Liver (tissue), 10 donors: ENCODE measurements at places on chromosomes 5 and 9. TPM values are rescaled to one million over a fixed set of nuclear protein-coding genes. Genes with fewer than 3 reads are reported as not detected.

DNA sequence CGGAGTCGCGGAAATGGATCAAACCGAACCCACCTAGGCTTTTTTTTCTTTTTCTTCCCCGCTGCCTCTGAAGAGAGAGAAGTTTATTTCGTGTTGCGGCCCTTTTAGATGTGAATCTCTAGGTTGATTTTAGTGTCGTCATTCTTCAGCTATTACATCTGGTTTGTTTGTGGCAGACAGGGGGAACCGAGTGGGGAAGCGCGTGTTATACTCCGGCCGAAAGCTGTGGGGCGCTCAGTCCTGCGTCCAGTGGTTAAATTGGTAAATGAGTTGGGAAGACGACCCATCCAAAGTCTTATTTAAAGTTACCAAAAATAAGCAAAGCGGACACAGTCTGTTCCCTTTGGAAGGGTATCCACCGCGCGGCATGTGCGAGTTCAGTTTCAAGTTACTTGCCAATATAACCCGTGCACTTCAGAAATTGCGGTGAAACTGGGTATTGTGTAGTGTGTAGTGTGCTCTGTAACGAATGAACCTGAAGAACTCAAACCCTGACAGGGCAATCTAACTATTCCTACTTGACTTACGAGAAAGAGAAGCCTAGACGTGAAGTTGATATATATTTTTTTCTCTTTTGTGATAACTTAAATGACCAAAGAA, 1.3 kb downstream of the MAN2A1 start:
- H3K27ac ChIP-seq: peak overlapping the region; percentile 98
- no peaks in the 10 kb centered on the region for H3K27me3 ChIP-seq
- DNase-seq: peak; percentile 77
- peaks cover 48% of the 10 kb centered on the region for H3K4me1 ChIP-seq

GRCh38 chr5:16931334-16932110, 4.6 kb downstream of the MYO10 start:
- DNase-seq: no peak
- peaks cover 14% of the 10 kb centered on the region for H3K4me1 ChIP-seq
- no peaks in the 10 kb centered on the region for H3K36me3 ChIP-seq
- peaks cover 7% of the 10 kb centered on the region for H3K27me3 ChIP-seq

- peaks cover 2% of the 10 kb centered on the region for H3K4me1 ChIP-seq
- DNase-seq: no peak
- no peaks in the 10 kb centered on the region for H3K27me3 ChIP-seq
- H3K4me3 ChIP-seq: no peak overlapping the region
- H3K36me3 ChIP-seq: no peaks in the 10 kb centered on the region
Observed at GRCh38 chr9:121486043-121486442, 13.6 kb downstream of the GGTA1 start.

PCDHA6 gene
- polyA plus RNA-seq: not detected

DNA sequence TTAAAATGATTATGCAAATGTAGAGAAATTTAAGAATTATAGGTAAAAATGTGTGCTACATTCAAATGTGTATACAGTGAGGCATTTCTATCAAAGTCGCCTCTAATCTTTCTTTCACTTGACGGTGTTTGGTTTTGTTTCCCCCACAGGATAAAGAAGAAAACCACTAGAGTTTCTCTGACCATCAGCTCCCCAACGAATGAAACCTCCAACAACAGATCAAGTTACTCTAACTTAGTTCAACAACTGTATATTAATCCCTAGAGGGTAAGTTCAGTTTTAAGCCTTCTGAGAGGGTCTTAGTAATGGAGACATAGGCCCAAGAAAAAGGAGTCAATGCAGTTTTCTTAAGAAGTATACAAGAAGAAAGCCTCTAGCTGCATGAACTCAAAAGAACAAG, 11.5 kb upstream of the MYOT start:
- DNase-seq: no peak
- H3K4me3 ChIP-seq: no peak overlapping the region
- no peak overlapping the region for H3K27ac ChIP-seq
- no peaks in the 10 kb centered on the region for H3K27me3 ChIP-seq

DNA sequence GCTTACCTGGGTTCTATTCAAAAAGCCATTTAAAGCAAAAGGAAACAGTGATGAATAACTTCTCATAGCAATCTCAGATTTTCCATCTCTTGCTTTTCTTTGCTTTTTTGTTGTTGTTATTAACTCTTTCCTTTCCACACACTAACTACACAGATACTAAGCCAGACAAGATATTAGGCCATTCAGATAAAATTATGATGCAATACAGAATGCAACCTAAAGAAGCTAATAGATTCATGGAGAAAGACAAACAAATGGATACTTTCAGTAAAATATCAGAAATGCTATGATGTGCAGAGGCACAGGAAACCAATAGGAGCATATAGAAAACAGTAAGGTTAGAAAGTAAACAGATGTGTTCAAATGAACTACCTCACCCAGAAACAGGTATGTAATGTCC, 597.0 kb upstream of the ITGA1 start:
- DNase-seq: no peak
- H3K36me3 ChIP-seq: no peaks in the 10 kb centered on the region
- H3K27ac ChIP-seq: no peak overlapping the region
- H3K27me3 ChIP-seq: no peaks in the 10 kb centered on the region
- H3K4me3 ChIP-seq: no peak overlapping the region

DNA sequence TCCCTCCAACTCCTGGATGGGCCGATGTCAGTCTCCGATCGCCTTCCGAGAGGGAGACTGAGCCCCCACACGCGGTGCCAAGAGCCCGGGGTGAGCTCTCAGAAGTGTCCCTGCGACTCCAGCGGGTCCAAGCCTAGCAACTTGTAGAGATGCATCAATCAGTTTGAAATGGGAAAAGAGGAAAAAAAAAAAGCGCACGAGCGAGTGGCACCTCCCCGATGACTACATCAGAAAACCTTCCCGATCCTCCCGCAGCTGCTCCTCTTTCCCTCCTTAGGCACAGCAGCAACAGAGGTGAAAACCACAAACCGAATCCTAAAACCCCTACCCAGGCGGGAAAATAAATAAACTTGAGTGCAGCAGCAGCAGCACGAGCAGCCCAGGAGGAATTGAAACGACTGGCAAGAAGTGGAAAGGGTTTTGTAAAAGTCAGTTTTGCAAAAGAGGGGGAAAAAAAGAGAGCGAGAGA, 1.0 kb upstream of the EFNA5 start:
- no peak overlapping the region for H3K27ac ChIP-seq
- DNase-seq: no peak
- no peaks in the 10 kb centered on the region for H3K36me3 ChIP-seq
- H3K4me1 ChIP-seq: peaks cover 48% of the 10 kb centered on the region
- H3K27me3 ChIP-seq: peaks cover 9% of the 10 kb centered on the region
- H3K4me3 ChIP-seq: peak overlapping the region; percentile 59

- H3K27ac ChIP-seq: no peak overlapping the region
- no peaks in the 10 kb centered on the region for H3K36me3 ChIP-seq
- no peaks in the 10 kb centered on the region for H3K27me3 ChIP-seq
Observed at GRCh38 chr9:86096386-86096785, 3.0 kb downstream of the GOLM1 start.

SMIM33 gene
- not detected for polyA plus RNA-seq

GRCh38 chr9:7094576-7094975, 336.8 kb downstream of the KDM4C start:
- no peaks in the 10 kb centered on the region for H3K36me3 ChIP-seq
- H3K27ac ChIP-seq: no peak overlapping the region
- no peak for DNase-seq
- H3K4me1 ChIP-seq: no peaks in the 10 kb centered on the region
- no peaks in the 10 kb centered on the region for H3K27me3 ChIP-seq

FAM153A gene
- polyA plus RNA-seq: 0.54 TPM

- no peak overlapping the region for H3K4me3 ChIP-seq
- H3K4me1 ChIP-seq: no peaks in the 10 kb centered on the region
- no peaks in the 10 kb centered on the region for H3K27me3 ChIP-seq
- no peak overlapping the region for H3K27ac ChIP-seq
Observed at GRCh38 chr5:168434746-168435321, 51.4 kb upstream of the RARS1 start.

- no peak overlapping the region for H3K27ac ChIP-seq
- no peaks in the 10 kb centered on the region for H3K36me3 ChIP-seq
- no peaks in the 10 kb centered on the region for H3K4me1 ChIP-seq
- H3K27me3 ChIP-seq: no peaks in the 10 kb centered on the region
- no peak for DNase-seq
Observed at GRCh38 chr5:6222899-6223298, 155.4 kb downstream of the MED10 start.

GRCh38 chr5:92969781-92970237, 611.2 kb downstream of the NR2F1-AS1 start:
- no peaks in the 10 kb centered on the region for H3K4me1 ChIP-seq
- no peaks in the 10 kb centered on the region for H3K36me3 ChIP-seq
- H3K4me3 ChIP-seq: no peak overlapping the region

DNA sequence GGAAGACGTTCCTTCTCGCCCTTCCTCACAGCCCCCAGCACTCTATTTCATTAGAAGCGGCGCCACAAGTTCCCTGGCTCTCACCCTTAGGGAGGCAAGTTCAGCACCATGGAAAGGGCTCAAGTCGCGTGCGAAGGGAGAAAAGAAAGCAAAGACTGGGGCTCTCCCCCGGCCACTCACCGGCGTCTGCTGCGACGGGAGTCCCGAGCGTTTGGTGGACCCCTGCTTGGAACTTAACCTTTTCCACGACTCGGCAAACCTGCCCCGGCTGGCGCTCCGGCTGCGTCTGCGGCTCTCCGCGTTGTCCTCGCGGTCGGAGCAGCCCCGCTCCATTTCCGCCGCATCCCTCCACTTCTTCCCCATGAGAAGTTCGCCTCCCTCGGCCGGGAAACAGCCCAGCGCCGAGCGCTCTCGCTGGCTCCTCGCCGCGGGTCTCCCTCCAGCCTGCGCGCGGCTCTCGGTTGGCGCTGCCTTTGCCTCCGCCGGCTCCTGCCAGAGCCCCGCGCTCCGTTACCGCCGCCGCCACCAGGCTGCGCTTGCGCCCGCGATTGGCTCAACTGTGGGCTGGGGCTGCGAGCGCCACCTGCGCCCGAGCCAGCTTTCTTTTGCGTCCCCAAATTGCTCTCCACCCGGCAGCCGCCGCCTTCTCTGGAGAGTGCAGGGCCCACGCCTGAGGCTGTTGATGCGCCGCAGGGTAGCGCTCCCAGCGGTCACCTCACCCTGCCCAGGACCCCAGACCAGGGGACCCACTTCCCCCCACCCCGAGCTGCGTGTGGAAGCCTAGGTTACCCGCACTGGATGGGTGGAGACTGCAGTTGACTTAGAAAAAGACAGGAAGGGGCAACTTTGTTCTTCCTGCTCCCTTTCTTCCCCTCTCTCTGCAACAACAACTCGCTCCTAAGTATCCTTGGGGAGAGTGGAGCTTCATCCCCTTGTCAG, 321.6 kb downstream of the CEMIP2 start:
- peak; percentile 39 for DNase-seq
- peak overlapping the region; percentile 68 for H3K4me3 ChIP-seq
- H3K27ac ChIP-seq: no peak overlapping the region
- H3K4me1 ChIP-seq: peaks cover 12% of the 10 kb centered on the region
- H3K36me3 ChIP-seq: no peaks in the 10 kb centered on the region

GRCh38 chr5:173643964-173644363, 27.5 kb upstream of the BOD1 start:
- H3K27ac ChIP-seq: no peak overlapping the region
- no peak for DNase-seq
- no peak overlapping the region for H3K4me3 ChIP-seq
- no peaks in the 10 kb centered on the region for H3K27me3 ChIP-seq
- H3K36me3 ChIP-seq: no peaks in the 10 kb centered on the region

GRCh38 chr9:111040494-111040893, 2.2 kb upstream of the LPAR1 start:
- H3K27ac ChIP-seq: no peak overlapping the region
- DNase-seq: no peak
- peaks cover 6% of the 10 kb centered on the region for H3K27me3 ChIP-seq
- H3K4me1 ChIP-seq: peaks cover 11% of the 10 kb centered on the region
- H3K36me3 ChIP-seq: no peaks in the 10 kb centered on the region

ROPN1L gene
- polyA plus RNA-seq: 0.53 TPM

ARL14EPL gene
- not detected for polyA plus RNA-seq

DNA sequence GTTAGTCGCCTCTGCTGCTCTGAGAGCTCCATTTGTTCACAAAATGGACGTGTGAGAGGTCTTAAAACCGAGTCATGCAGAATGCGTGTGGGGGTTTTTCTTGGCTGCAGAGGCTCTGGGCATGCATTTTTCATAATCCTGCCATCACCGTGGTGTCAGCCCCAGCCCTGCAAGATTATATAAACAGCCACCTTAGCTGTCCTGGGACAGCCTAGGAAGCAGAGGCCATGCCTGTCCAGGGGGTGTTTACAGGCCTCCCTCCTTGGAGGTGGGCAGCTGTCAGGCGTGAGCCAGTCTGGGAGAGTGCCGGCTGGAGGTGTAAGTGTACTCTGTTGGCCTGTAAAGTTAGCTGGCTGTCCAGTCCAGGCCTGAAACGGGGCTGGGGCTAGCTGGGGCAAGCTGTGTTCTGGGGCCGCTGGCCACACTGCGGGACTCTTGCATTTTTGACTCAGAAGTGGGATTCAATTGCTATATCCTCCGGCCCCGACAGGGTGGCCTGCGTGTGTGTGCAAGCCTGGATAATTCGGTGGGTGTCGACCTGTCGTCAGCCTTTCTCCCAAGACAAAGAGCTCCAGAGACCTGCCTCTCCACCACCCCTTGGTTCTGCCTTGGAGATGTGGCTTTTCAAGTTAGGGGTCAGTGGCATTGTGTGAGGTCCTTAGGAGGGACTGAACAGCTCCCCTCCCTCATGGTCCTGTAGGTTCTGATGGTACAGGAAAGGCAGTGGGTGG, 2.4 kb downstream of the WNK2 start:
- DNase-seq: no peak
- peaks cover 5% of the 10 kb centered on the region for H3K27me3 ChIP-seq
- no peak overlapping the region for H3K4me3 ChIP-seq
- H3K4me1 ChIP-seq: peaks cover 3% of the 10 kb centered on the region
- H3K27ac ChIP-seq: no peak overlapping the region

GRCh38 chr5:321230-321725, at the start of gene AHRR:
AHRR (plus strand) TSS chr5:321714; CDS start chr5:343903, 22,189 bp downstream.
- no peaks in the 10 kb centered on the region for H3K36me3 ChIP-seq
- peaks cover 3% of the 10 kb centered on the region for H3K27me3 ChIP-seq
- peaks cover 24% of the 10 kb centered on the region for H3K4me1 ChIP-seq
- no peak within 1 kb of the TSS for H3K27ac ChIP-seq
- peak within 1 kb of the TSS; percentile 59 for H3K4me3 ChIP-seq

FOXD4L3 gene
- polyA plus RNA-seq: not detected
